ENCODE measurements at places on chromosomes 3 and 15. TPM values are rescaled to one million over a fixed set of nuclear protein-coding genes. Genes with fewer than 3 reads are reported as not detected.
A peak's percentile ranks its signal among the peaks of the same experiment; 100 is the strongest.

DNA sequence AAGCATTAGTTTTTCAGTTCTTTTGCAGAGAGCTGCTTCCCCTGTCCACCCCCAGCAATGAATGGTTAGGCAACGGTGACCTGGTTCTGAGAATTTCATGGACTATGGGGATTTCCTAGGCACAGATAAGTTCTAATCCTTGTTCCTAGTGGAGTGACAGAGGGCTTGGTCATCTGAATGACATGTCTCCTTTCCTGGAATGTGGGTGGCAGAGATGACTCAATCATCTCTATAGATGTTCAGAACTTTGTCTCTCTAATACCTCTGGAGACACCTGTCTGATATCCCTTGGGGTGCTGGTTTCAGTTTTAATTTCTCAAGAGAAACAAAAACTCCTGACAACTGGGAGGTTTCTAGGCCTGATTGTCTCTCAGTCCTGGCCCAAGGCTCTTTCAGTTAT, 10.4 kb downstream of the PLA2G4E start:
- peak; percentile 20 for DNase-seq

GRCh38 chr3:107077391-107077790, 299.8 kb upstream of the CCDC54 start:
- DNase-seq = no peak

DNA sequence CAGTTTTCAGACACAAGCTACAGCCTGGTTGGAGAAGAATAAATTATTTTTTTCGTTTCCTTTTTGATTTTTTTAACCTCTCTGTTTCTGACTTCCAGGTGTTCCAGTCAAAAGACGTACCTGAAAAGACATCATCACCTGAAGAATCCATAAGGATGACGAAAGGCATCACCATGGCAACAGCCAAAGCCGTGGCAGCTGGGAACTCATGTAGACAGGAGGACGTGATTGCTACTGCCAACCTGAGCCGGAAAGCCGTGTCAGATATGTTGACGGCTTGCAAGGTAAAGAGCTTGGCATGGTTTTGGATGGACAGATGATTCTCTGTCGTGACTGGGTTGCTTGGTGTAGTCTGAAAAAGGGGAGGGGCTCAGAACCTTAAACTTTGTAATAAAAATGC, 237.0 kb upstream of the TPM1 start:
- DNase-seq = no peak

DNA sequence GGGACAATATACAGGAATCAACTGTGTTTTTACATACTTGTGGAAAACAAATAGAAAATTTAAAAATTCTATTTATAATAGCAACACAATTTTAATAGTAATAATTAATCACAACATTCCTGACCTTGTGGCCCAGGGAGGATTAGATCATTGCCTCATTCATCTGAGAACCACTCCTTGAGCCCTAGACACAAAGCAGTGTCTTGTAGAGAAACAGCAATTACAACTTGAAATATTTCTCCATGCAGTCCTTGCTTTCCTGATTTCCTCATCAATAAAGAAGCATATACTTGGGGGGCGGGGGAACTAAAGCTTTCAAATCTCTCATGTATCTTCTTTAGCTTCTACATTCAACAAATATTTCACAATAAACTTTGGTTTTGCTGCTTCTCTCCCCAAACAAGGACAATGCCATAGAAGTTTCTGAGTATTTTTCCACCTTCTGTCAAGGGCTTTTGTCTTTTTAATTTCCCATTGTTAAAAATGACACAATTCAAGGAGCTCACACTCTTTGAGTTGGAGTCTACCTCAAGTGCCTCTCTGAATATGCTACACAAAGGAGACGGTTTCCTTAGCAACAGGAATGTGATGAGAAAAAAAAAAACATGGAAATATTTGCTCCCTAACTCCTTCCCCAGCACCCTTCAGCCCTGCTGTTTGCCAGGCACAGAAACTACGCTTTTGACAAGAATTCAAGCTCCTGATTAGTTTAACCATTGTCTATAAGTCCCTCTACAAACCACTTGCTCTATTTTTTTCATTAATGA, 118.8 kb downstream of the ARPP21 start:
- DNase-seq = no peak

DNA sequence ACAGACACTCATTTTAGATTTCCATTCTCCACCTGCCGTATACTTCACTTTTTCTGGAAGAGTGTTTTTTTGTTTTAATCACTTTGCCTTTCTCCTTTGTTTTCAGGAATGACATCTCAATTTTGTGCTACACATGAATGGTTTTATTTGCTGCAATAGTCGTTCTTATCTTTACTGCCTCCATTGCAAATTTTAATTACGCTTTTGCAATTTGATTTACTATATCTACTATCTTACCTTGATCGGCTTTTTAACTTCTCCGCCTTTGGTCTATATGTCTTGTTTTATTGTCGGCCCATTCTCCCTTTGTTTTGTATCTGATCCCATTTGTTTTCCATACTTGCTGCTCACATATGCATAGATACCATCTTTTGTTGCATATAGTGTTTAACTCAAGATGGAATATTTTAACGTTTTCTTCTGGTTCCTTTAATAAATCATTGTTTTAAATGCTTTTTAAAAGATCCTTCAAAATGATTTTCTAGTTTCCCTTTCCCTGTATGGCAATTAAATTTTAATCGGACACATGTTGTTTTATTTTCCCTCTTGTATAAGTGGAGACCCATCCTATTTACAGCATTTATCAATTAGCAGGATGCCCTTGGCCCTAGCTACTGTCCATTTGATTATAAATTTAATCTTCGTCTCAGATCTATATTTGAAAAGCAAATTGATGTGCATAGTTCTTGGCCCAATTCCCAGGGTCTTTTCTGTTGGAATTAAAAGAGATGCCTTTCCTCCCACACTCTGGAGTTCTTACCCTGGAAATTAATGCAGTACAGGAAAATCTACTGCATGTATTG, 97.2 kb upstream of the CNTN4 start:
- no peak for DNase-seq

DNA sequence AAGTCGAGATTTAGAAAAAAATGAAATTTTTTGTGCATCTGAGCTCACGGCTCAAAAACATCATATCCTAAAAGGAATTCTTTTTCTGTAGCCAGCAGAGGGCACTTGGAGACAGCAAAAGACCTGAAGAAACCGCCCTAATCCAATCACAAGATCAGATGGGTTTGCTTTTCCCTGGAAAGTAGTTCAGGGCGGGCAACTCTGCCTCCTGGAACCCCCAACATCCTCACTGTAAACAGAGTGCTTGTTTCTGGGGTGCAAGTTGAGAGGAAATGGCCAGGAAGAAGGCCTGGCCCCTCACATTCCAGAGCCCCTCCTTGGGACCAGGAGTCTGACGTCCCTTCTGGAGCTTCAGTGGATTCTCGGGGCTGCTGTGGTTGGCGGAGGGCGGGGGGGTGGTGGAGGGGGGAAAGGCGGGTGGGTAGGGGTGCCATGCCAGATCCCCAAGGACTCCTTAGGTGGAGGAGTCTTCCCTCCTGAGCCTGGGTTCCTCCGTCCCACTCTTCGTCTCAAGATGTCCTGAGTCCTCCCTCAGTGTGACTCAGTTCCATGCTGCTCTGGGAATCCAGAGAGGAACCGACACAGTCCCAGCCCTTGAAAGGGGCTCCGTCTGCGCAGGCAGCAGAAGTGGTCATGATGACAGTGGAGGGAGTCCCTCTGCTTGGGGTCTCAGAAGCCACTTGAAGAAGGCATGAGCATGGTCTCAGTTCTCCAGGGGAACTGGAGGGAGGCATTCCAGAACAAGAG, 35.9 kb downstream of the CCK start:
- DNase-seq = no peak

- no peak for DNase-seq
Observed at GRCh38 chr3:107416138-107416537, 38.9 kb downstream of the CCDC54 start.

GRCh38 chr3:111588527-111588926, 6.6 kb downstream of the ZBED2 start:
- no peak for DNase-seq

DNA sequence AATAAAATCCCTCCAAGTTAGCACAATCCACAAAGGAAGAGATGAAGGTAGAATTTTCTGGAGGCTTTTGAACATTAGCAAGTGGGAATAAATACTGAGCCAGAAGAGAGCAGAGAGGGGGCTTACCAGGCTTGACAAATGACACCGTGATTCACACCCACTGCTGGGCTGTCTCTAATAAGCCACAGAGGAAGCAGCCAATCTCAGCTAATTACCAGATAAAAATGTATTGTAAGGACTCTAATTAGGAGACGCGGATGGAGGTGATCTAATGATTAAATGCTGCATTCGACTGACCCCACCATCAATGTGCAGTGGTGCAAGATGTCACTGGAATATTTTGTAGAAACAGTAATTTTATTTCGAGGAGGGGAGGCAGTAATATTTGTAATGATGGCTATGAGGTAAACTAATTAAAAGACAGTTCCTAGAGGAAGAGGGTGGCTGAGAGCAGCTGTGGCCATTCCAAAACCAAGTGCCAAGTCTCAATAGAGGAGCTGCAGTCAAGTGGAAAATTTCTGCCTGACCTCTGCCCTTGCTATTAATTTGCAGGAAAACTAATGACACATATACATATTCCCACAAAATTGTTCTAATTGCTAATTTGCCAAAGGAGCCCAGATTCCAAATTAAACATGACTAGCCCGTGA, 602.2 kb downstream of the FOXP1 start:
- no peak for DNase-seq

DNA sequence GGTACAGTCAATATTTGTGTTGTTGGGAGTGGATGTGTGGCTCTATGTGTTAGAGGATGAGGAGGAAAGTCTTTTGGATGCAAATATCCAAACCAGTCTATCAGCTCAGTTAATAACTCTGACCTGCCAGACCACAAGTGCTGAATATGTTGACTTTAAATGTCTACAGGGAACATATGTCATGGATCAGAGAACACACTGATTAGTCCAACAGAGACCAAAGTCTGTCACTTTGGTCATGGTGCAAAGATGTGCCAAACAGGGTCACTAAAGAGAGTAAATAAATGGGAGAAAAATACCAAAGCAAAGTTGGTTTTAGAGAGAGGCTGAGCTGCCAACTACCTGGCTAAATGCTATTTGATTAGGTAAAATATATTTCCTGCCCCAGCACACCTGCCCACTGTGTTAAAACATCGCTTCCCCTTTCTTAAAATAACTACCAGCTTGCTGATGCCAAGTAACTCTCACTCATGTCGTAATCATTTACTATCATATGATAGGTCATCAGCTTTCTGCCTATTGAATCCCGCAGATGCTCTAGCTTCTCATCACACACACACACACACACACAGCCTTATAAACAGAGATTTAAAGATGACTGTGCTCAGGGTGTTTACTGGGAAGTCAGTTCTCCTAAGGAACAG, 173.3 kb downstream of the PDZRN3 start:
- DNase-seq = no peak

DNA sequence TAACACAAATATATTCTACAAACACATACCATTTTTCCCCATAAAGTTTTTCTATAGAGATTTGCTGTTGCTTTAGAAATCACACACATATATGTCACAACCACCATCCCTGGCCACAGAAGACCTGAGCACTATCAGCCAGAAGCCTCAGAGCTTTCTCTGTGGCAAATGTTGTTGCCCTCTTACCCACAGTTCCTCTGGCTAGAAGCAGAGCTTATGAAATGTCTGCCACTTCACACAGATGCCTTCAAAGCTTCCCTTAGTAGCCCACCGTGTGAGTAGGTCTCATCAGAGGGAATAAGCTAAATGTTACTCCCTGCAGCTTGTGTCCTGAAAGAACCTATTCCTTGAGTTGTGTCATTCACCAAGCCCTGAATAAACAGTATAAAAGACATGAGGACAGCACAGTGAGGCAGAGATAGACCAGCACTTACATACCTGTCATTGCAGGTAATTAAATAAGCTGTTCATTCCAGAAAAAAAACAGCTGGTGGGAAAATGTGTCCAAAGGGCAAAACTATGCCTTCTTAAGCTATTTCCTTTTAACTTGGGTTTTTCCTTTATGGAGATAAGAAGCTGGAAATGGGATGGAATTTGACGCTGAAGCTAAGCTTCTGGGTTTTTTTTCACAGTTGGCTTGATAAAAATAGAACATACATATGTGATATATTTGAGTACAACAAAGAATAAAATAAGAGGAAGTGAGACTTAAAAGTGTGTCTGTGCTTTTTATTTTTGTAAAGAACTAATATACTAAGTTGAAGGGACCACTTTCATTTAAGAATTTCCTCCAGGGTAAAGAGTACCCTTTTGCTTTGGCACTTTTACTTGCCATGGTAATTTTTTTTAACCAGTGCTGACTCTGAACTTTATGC, 391.4 kb downstream of the KCNH8 start:
- DNase-seq = no peak

GRCh38 chr15:70258369-70259027, 160.8 kb upstream of the TLE3 start:
- no peak for DNase-seq

- DNase-seq = no peak
Observed at GRCh38 chr3:102302020-102302419, 132.8 kb upstream of the ZPLD1 start.

DNA sequence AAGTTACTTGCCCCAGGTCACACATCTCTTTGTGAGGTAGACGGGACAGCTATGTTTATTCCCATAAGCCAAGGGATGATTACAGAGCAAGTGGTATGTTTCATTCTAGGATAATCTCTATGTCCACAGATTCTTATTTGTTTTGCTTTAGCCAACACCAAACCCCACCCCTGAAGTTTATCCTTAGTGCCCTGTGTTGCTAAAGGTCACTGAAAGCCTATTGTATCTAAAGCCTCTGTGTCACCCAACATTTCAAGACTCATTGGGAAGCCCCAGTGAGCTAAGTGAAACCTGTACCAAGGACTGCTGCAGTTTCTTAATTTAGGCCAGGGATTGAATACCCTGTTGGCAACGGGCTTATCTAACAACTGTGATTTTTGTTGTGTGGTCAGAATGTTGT, 135.6 kb downstream of the ADAMTS9 start:
- no peak for DNase-seq

GRCh38 chr3:107740992-107741896, 218.5 kb downstream of the BBX start:
- no peak for DNase-seq

- DNase-seq = no peak
Observed at GRCh38 chr3:156819842-156820691, 6.1 kb upstream of the LEKR1 start.

GRCh38 chr15:48176957-48177356, 1.1 kb downstream of the MYEF2 start:
- DNase-seq = no peak

DNA sequence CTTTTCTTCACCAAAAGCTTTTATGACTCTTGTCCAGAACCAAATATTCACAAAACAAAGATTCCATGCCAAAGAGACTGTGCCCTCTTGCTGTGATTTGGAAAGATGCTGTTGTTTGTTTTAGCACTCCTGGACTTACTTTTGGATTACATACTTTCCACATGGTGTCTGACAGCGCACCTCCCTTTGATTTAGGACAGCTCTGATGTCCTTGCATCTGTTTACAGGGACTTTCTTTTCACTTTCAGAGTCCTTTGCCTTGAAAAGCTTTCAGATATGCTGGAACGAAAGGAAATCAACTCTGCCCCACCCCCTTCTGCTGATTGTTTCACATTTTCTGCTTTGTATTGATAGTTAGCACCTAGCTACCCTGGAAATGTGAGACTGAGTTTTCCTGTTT, 133.0 kb upstream of the NR2E3 start:
- no peak for DNase-seq

GRCh38 chr3:5022187-5022965, 43.1 kb downstream of the BHLHE40 start:
- no peak for DNase-seq

The STRIT1 gene
- total RNA-seq = not detected

The SCN10A gene
- total RNA-seq = not detected

The GP9 gene
- total RNA-seq = not detected

The TRH gene
- total RNA-seq = not detected

The TUSC7 gene
- total RNA-seq = not detected

The GALNT15 gene
- not detected for total RNA-seq

The BMF gene
- 4.6 TPM for total RNA-seq

The PBRM1 gene
- total RNA-seq = 40.5 TPM

The TTC14 gene
- 18.7 TPM for total RNA-seq

The CFAP100 gene
- not detected for total RNA-seq

The BTLA gene
- total RNA-seq = not detected
